ENCODE measurements at places on chromosomes 1 and 21. TPM values are rescaled to one million over a fixed set of nuclear protein-coding genes. Genes with fewer than 3 reads are reported as not detected.

GRCh38 chr1:33576821-33577599, 104.6 kb downstream of the ZSCAN20 start:
- no peak for DNase-seq

GRCh38 chr1:60234776-60235175, 161.2 kb upstream of the C1orf87 start:
- DNase-seq = no peak

Gene RPTN
- not detected for total RNA-seq

Gene INTS11
- total RNA-seq = 161 TPM

Gene STUM
- total RNA-seq = not detected
